Thyroid gland (tissue), 4 donors: ENCODE measurements at places on chromosomes 2 and 18. TPM values are rescaled to one million over a fixed set of nuclear protein-coding genes. Genes with fewer than 3 reads are reported as not detected.
A peak's percentile ranks its signal among the peaks of the same experiment; 100 is the strongest.

The ALS2 gene
- 20.9 TPM for total RNA-seq

The GPAT2 gene
- 3.8 TPM for total RNA-seq

The PFN4 gene
- total RNA-seq, result 1.0 TPM

The GREB1L gene
- 25.0 TPM for total RNA-seq

The FOXI3 gene
- total RNA-seq, result not detected

The CGREF1 gene
- 8.5 TPM for total RNA-seq

The HNMT gene
- 26.2 TPM for total RNA-seq

DNA sequence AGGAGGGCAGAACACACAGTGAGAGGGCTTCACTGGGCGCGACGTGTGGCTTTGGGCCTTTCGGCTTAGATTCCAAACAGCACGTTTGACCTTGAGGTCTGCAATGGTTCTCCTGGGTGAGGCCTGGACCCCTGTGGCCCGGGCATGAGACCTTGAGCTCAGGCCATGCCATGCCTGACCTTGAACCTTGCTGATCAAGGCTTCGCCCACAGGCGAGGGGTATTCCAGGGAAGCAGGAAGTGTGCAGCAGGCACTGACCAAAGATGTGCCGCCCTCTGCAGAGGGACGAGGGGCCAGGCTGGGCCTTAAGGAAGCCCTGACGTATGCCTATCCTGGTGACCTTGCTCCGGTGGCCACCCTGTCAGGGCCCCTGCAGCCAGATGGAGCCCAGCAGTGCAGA lies 178.3 kb upstream of the HDAC4 start:
- DNase-seq, result no peak
- H3K27ac ChIP-seq, result no peak overlapping the region
- no peaks in the 10 kb centered on the region for H3K27me3 ChIP-seq
- no peaks in the 10 kb centered on the region for H3K36me3 ChIP-seq

GRCh38 chr18:46071653-46072375 lies at the start of gene PSTPIP2:
Gene PSTPIP2 (minus strand): TSS chr18:46072260. CDS start chr18:46072188, 72 bp downstream.
- no peak within 1 kb of the TSS for H3K27ac ChIP-seq
- H3K36me3 ChIP-seq, result no peaks in the 10 kb centered on the region
- peaks cover 29% of the 10 kb centered on the region for H3K4me1 ChIP-seq
- H3K4me3 ChIP-seq, result peak within 1 kb of the TSS; percentile 68
- peak; percentile 72 for DNase-seq

GRCh38 chr2:40219141-40219540 lies 232.7 kb downstream of the SLC8A1 start:
- no peak overlapping the region for H3K27ac ChIP-seq
- H3K4me1 ChIP-seq, result peaks cover 7% of the 10 kb centered on the region
- no peak for DNase-seq
- H3K4me3 ChIP-seq, result no peak overlapping the region
- H3K36me3 ChIP-seq, result no peaks in the 10 kb centered on the region

- no peaks in the 10 kb centered on the region for H3K4me1 ChIP-seq
- no peak overlapping the region for H3K27ac ChIP-seq
- H3K36me3 ChIP-seq, result no peaks in the 10 kb centered on the region
- H3K4me3 ChIP-seq, result no peak overlapping the region
Observed at GRCh38 chr2:110828330-110828729, 96.0 kb downstream of the ACOXL start.

DNA sequence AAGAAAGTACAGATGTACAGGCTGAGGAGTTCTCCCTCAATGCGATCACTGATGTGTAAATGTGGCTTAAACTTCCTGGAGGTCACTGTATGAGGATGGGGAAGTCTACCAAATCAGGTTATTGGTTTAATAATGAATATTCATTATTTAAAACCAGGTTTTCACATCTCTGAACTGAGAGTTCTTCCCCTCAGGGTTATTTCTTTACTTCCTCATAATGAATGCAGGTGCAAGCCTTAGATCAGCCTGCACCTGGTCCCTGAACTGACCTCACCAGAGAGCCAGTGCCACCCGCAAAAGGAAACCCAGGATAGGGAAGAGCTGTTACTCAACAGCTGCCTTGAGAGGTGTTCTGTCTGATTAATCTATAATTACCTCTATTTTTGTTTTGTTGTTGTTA lies 369.0 kb downstream of the EPHA4 start:
- H3K4me1 ChIP-seq, result peaks cover 37% of the 10 kb centered on the region
- H3K27me3 ChIP-seq, result no peaks in the 10 kb centered on the region
- DNase-seq, result no peak
- peak overlapping the region; percentile 60 for H3K27ac ChIP-seq

GRCh38 chr2:12721566-12722446 lies 5.1 kb downstream of the TRIB2 start:
- H3K36me3 ChIP-seq, result no peaks in the 10 kb centered on the region
- peaks cover 22% of the 10 kb centered on the region for H3K4me1 ChIP-seq
- no peak overlapping the region for H3K4me3 ChIP-seq
- no peak for DNase-seq

DNA sequence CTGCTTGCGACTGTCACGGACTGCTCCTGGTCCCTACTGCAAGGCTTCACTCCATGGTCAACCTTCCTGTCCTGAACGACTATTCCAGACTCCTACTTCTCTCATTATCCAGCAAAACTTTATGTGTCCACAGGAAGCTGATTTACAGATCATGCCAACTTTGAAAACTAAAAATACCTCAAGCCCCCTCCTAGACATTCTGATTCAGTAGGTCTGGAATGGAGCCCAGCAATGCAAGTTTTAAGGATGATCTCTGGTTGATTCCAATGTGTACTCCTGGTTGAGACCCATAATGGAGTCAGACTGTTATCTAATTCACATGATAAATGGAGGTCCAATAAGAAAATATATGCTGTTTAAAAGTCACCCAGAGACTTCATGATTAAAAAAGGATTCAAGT lies 13.1 kb upstream of the LRATD1 start:
- no peaks in the 10 kb centered on the region for H3K4me1 ChIP-seq
- H3K4me3 ChIP-seq, result no peak overlapping the region
- DNase-seq, result no peak
- H3K36me3 ChIP-seq, result no peaks in the 10 kb centered on the region
- H3K27me3 ChIP-seq, result no peaks in the 10 kb centered on the region
- H3K27ac ChIP-seq, result no peak overlapping the region

- no peak overlapping the region for H3K4me3 ChIP-seq
- no peak for DNase-seq
- H3K27ac ChIP-seq, result no peak overlapping the region
- H3K27me3 ChIP-seq, result no peaks in the 10 kb centered on the region
Observed at GRCh38 chr2:238714038-238714528, 133.8 kb upstream of the TWIST2 start.

- H3K36me3 ChIP-seq, result no peaks in the 10 kb centered on the region
- DNase-seq, result no peak
- H3K4me3 ChIP-seq, result no peak overlapping the region
- H3K27ac ChIP-seq, result no peak overlapping the region
Observed at GRCh38 chr2:186328838-186329237, 157.2 kb upstream of the ZC3H15 start.

DNA sequence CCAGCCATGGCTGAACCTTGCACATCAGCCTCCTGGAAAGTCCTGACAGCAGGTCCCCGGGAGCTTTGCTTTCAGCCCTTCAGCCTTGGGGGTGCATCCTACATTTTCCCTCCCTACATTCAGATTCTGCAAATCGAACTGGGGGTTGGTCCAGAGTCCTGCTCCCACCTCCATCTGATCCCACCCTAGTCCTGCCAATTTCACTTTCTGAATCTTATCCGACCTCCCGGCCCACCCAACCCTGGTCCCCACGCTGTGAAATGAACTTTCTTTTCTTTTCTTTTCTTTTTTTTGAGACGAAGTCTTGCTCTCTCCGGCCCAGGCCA lies 47.8 kb upstream of the ODC1 start:
- no peak overlapping the region for H3K4me3 ChIP-seq
- DNase-seq, result no peak
- no peaks in the 10 kb centered on the region for H3K36me3 ChIP-seq
- H3K27ac ChIP-seq, result no peak overlapping the region

DNA sequence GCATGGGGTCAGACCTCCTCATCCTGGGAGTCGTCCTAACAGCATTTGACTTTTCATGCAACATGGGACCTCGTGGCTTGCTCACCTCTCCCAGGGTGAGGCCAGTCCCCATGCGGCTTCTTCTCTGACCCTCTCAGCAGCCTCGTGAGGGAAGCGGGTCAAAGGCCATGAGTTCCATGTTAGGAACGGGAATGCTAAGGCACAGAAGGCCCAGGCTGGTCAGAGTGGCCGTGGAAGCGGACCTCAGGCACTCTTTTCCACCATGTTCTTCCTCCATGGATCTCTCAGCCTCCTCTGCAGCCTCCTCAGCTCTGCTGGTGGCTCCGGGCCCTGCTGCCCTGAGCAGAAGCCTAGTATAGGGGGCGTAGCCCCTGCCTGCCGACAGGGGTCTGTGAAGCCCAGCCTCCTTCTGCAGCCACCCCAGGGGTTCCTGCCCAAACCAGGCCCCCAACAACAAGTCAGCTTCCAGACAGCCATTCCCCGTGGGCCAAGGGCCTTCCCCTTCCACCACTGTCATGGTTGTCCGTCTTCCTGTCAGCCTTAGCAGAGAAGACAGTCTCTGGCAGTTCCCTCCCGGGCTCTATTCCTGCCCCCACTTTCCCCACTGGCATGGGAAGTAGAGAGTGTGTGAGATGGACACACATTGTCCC lies 60.0 kb upstream of the OTOF start:
- H3K4me3 ChIP-seq, result no peak overlapping the region
- H3K4me1 ChIP-seq, result peaks cover 24% of the 10 kb centered on the region
- no peak for DNase-seq
- H3K27ac ChIP-seq, result no peak overlapping the region
